NCI-H774 (cell line): ENCODE measurements at places on chromosomes 11 and 22.

DNA sequence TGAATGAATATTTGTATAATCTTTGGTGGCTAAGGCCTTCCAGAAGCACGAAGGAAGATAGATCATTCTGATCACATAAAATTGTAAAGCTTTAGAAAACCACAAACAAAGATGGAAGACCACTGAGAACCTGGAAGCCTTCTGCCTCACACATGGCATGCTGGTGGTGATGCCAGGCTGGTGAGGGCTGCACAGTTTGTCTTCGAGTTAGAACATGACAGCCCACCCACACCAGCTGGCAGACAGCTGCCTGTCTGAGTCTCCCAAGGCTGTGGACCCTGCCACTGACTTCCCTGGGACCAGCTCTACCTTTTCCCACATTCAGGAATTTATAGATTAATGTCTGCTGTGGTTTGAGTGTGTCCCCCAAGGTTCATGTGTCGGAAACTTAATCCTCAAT lies 48.8 kb upstream of the B3GAT1 start:
- no peak for DNase-seq

DNA sequence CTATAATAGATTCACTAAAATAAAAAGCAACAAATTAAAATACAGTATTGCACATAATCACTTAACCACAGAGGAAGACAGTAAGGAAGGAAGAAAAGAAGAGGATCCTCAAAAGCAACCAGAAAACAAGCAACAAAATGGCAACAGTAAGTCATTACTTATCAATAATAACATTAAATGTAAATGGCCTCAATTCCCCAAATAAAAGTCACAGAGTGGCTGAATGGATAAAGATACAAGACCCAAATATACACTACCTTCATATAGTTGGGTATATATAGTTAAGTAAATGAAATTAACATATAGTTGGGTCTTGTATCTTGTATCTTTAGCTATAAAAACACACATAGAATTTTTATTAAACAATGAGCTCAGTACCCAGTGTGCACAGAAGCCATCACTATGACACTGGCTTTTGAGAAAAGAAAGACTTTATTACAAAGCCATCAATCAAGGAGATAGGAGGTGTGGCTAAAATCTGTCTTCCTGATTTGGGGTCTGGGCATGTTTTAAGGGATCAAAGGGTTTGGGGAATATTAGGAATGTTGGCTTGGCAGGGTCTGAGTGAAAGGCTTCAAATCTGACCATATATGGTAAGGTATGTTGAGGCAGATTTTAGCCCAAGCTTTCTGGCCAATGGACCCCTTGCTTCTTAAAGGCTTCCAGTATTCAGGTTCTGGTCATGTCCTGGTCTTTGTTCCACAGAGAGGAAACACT lies 13.4 kb upstream of the GLYAT start:
- DNase-seq: no peak

DNA sequence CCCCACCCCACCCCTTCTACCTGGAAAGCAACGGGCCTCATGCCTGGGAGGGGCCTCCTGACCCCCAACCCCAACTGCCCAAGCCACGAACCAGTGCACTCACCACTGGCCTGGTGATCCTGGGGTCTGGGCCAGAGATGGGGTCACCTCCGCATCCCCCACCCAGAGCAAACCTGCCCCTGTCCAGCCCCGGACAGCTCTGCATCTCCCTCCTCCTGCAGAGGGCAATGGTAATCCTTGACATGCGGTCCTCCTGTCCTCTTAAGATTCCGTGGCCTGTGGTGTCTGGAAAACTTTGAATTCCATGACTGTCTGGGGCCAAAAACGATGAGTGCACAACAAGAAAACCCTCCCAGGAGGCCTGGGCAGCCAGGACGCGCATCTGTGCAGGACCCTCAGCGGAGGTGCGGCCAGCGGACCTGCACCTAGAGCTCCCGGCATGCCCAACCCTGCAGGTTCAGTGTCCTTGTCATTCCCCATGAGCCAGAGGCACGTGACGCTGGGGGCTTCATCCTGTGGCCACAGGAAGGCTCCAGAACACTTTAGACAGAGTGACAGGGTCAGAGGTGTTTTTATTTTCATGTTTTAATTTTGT lies 16.1 kb upstream of the PPARA start:
- DNase-seq: no peak

- DNase-seq: no peak
Observed at GRCh38 chr22:23179381-23180299, 669 bp upstream of the BCR start.

- DNase-seq: no peak
Observed at GRCh38 chr11:70116386-70117065, 38.4 kb downstream of the ANO1 start.

DNA sequence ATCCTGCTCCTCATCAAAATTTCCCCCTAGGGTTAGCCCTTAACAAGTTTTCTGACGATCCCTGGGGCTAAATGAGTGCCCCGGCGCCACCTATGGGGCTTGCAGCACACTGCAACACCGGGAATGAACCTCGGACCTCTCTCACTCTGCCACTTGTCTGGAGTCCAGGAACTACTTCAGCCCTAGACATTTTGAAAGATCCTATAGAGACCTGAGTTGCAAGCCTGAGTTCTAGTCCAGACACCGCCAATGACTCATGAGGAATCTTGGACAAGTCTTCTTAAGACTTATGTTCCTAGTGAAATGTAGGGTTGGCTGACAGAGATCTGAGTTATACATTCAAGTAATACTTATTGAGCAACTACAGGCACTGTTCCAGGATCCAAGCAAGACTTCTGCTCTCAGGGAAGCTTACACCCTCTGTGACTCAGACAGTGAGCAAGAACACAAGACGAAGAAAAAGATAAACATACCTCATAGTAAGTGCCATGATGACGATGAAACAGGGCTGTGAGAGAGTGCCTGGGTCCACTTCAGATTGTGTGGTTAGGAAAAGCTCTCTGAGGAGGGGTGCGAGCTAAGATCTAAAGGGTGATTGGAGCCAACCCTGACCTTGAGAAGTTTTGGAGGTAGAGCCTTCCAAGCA lies 10.2 kb upstream of the STK33 start:
- DNase-seq: peak; percentile 16

DNA sequence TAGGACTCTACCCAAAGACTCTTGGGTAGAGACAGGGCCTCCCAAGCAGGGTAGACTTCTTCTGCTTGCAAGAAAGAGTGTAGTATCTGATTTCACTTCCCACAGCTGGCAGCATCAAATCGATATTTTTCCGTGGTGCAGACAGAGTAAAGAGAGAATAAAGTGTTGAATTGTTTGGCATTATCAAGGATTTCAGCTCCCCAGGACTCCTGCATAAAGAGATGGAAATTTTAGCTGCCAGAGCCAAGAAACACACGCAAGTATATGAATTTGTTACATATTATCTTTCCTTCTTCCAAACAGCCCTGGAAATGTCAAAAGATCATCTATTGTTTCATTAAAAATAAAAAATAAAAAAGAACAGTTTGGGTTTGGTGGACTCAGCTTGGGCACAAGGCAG lies 136.8 kb downstream of the PKNOX2 start:
- no peak for DNase-seq

GRCh38 chr22:47634347-47634746 lies 871.9 kb downstream of the TBC1D22A start:
- no peak for DNase-seq

DNA sequence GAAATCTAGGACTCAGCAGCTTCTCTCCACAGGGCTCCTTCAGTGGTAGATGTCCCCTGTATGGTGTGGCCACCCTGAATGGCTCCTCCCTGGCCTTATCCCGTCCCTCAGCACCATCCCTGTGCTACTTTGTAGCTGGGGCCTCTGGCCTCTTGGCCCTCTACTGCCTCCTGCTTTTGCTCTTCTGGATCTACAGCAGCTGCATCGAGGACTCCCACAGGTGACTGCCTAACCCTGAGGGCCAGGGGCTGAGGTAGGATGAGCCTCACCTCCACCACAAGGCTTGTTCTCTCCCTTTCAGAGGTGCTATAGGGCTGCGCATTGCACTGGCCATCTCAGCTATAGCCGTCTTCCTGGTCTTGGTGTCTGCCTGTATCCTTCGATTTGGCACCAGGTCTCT lies 1.8 kb downstream of the TMEM179B start:
- DNase-seq: no peak

- DNase-seq: no peak
Observed at GRCh38 chr22:48927591-48927990, 900.1 kb downstream of the BRD1 start.

DNA sequence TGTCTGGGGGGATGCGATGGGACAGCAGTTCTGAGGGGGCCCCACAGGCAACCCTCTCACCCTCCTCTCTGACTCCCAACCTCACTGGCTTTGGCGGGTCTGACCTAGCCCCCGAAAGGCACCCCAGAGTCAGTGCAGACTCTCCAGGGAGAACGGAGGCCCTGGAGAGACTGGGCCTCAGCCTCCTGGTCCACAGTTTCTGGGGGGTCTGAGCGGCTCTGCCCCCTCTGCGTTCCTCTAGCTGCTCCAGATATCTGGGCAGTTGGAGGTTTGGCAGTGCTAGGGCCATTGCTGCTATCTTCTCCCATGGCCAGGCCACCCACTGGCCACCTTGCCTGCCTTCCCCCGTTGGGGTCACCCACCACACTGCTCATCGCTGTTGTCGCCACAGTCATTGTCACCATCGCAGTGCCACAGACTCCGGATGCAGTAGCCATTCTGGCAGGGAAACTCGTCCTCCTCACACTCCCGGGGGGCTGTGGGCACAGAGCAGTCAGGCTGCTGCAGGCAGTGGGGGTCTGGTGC lies 18.8 kb downstream of the LRP4 start:
- DNase-seq: no peak

DNA sequence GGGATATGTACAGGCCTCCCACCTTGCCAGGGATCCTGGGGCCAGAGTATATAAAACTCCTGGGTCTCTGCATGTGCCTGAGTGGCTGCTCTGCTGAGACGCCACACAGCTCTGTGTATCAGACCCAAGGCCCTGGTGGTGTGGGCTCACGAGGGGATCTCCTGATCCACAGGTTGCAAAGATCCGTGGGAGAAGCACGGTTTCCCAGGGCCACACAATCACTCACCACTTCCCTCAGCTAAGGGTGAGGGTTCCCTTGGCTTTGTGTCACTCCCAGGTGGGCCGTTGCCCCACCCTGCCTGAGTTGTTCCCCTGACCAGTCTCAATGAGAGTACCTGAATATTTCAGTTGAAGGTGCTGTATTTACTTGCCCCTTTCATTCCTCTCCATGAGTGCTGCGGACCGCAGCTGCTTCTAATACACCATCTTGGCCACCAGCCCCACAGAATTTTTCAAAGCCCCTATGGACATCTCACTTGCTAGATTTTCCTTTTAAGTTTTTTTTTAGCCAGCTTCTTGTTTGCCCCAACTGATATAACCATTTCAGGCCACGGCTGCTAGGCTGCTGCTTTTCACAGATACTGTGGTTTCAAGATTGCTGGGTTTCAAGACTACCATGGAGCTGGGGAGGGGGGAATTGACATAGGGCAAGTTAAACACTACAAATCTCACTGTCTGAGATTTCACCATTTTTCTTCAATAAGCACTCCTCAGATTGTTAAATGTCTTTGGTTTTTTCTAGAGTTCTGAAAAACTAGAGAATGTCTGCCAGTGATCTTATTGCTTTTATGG lies 13.7 kb upstream of the DEPDC7 start:
- DNase-seq: no peak

DNA sequence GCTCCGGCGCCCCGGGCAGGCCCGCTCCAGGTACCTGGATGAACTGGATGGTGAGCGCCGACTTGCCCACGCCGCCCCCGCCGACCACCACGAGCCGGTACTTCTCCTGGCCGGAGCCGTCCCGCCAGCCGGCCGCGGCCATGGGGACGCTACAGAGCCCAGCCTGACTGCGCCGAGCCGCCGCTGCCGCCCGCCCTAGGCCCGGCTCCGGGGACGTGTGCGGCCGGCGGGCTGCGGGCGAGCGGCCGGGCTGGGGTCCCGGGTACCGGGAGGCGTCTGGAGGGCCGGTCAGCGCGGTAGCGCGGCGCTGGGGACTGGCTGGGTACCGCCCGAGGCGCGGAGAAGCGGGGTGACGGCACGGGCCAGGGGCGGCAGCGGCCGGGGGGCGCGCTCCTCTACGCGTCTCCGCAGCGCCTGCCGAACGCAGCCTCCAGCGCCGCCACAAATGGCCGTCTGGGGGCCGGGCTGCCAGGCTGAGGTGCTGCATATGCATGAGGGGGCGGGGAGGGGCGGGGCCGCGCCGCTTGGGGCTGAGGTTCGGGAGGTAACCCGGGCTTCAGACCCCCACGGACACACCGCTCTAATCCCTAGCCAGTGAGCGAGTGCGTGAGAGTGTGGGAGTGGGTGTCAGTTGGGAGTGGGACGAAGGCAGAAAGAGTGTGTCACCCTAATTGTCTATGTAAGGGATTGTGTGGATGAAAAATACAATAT lies at the start of gene RRAS2:
RRAS2 (minus strand) TSS at position 455 of the 711 bp plus-strand sequence; CDS start at position 142, 313 bp downstream.
- peak; percentile 54 for DNase-seq

GRCh38 chr11:92682952-92683351 lies 286.5 kb upstream of the MTNR1B start:
- DNase-seq: no peak

- no peak for DNase-seq
Observed at GRCh38 chr22:28856095-28856455, 27.3 kb upstream of the ZNRF3 start.

DNA sequence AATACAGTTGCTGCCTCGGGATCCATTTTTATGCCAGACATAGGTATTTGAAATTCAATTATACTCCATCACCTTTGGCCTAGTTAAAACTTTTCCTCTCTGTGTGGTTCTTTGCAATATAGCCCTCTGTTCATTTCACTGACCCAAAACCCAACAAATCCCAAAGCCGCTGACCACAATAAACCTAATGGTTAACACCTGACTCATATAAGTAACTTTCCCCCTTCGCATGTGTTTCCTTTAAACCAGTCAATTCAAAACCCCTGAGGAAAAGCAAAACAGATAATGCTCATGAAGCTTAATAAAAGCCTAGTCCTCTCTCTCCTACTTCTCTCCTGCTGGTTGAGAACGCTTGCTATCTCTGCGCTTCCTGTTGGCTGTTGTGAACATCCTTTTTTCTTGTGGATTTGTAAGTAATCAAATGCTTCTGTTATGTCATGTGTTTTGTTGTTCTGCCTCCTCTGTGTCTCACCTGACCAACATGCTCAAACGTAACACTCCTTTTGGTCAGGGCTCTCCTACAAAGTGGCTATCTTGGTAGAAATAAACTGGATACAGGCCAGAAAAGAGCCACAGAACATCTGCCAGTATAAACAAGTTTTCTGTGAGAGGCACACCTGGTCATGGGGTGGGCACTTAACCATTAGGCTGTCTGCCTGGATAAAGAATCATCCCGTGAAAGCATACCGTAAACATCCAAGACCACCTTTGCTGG lies 652.6 kb downstream of the METTL15 start:
- DNase-seq: no peak

DNA sequence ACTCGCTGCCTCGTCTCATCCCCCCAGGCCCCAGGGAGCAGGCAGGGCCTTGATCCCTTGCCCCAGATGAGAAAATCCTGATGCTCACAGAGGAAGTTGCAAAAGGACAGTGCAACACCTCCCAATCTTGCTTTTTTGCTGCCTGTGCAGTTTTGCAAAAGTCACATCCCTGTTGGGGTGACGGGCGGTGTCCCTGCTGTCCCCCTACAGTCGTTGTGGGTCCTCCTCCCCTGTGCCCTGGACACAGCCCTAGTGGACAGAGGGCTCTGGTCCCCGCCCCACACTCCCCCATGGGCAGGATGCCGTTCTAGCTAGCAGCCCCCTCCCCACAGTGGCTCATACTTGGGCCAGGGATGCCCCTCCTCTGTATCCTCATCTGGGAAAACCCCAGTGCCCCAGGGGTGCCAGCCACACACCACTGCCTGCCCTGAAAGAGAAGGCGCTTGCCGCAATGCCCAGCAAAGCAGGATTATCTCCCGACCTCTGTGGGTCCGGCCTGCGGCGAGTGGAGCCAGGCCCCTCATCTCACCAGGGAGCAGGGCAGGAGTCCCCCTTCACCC lies 18.4 kb upstream of the CTSD start:
- no peak for DNase-seq
